ENCODE measurements at places on chromosomes 3 and 15.

DNA sequence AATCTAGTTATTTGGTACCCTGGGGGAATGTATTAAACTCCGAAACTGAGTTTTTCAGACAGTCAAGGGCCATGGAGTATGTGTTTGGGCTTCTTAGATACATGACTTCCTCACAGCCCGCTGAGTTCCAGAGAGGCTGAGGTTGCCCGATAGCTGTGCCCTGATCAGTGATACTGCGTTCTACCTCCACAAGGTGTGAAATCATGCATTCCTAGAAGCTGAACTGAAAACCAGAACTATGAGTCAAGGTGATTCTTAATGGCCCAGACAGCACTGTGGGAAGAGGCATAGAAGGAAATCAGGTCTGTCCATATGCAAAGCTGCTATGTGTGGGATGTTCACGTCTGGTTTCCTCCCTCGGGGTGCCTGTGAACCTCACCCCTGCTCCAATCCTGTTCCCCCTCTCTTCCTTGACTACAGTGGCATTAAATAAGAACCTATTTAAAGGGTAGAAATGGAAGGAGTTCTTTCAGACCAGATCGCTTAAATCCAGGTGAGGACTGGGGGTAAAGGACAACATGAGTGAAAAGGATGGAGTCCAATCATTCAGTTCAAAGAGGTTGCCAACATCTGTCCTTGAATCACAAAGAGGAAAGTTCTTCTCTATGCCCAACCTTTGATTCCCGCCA is 74.3 kb downstream of the MYO1E start:
- DNase-seq: no peak

DNA sequence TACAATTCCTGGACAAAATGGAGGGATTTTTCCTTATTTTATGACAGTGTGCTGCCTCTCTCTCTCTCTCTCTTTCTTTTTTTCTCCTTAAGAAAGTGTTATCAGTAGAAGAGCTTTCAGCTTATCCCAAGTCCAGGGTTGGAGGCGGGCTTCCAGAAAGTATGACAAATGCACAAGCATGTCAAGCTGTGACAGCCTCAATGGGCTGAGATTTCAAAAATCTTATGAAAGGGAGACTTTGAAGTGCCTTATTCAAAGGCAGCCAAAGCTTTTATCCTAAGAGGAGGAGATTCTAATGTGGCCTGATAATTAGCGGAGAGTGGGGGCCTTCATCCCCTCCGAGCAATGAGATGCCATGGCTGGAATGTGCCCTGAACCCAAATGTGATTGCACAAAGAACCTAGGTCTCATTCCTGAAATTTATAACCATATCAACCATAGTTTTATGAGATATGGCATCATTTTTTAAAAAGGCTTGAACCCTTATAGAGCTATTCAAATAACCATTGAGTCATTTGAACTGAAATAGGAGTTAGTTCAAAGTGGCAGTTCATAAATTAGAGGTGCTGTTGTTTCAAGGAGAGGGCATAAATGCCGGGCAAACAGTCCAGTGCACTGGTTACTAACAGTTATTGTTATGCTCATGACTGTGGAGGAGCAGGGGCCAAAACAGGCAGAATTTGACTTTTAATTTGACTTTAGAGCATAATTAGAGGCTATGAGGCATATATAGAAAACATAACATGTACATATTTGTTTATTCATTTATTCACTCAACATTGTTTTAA is 261.6 kb upstream of the THRB start:
- DNase-seq: no peak

DNA sequence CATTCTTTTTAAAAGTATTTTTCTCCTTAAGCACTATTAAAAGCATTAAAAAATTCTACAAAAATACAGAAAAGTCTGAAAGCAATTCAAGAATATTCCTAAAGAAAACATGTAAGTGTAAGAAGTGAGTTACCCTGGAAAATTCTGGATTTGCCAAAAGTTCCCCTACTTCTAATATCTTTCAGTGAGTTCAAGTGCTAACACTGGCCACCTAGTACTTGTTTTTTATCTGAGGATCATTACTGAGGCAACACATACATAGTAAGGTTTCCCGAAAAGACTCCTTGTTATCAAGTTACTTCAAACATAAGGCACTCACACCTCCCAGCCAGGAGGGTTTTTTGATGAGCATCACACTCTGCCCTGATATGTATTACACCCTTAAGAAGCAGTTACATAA is 158.4 kb downstream of the TIGIT start:
- no peak for DNase-seq

DNA sequence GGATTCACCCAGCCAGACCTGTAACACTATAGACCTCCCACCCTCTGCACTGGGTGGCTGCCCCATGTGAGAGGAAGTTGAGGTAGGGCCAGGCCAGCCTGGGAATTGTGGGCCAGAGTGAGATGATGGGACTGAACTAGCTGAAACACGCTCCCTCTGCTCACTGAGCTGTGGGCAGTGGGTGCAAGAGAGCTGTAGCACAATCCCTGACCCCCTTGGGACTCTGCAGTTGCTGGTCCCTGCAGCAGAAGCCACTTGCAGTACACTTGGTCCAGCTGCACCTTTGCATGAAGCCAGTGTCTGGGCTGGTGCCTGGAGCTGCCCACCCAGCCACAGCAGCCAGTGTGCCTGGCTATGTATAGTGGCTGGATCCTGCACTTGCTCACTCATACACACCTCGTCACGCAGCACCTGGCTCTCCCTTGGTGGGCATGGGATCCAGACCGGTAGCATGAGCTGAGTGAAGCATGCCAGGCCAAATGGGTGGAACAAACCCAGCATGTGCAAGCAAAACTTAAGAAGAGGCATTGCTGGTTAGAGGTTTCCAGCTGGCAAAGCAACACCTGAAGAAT is 805.7 kb upstream of the GBE1 start:
- no peak for DNase-seq

GRCh38 chr3:178663201-178663934 is 127.1 kb downstream of the KCNMB2 start:
- DNase-seq: no peak

- no peak for DNase-seq
These were observed 277.5 kb upstream of the CDIN1 start for GRCh38 chr15:36301947-36302346.

DNA sequence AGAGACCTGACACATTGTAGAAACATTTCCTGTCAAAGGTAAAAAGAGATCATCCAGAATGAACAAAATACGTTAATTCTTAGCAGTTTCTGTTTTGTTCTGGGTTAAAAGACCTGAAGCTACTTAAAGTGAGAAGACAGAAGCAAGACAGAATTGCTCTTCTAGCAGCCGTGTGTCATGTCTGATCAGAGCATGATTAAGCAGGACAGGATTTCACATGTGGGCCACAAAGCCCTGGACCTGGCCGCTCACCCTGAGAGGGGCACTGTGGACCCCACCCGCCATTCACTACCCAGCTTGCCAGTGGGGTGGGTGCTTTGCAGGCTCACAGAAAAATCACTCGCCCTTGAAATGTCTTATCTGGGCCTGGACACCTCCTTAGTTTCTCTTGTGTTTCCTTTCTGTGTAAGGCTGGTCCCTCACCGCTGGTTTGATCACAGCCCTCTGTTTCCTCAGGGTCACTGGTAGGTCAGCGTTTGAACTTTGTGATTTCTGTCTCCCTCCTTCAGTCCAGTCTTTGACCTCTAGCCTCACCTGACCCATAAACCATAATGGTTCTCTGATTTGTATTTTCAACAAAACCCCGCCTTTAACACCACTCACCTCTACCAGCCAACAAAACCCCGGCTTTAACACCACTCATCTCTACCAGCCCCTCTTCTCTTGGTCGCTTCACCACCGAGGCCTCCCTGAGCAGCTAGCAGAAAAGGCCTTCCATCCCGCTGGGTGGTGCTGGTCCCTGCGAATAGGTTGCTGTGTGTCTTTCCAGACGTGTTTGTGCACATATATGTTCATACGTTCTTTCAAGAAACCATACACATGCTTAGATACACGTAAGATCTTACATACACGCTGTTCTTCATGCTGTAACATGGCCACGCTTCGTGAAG is 185.0 kb downstream of the OR4M2 start:
- no peak for DNase-seq

DNA sequence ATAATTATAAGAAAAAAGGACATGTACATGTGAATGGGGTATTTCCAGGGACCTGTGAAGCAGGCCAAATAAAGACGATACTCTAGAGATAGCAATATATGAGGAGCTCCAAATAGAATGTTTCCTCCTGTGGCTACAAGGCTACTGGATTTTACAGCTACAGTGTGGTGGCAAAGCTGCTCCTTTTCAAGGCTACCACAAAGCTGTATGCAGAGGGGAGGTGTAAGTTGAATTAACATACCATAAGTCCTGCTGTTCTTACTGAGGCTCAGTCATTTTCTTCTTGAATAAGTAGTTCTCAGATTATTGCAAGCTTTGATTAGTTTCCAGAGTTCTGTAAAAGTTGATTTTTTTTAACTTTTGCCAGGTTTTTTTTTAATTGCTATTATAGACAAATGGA is 1184.6 kb upstream of the EPHA6 start:
- DNase-seq: no peak

DNA sequence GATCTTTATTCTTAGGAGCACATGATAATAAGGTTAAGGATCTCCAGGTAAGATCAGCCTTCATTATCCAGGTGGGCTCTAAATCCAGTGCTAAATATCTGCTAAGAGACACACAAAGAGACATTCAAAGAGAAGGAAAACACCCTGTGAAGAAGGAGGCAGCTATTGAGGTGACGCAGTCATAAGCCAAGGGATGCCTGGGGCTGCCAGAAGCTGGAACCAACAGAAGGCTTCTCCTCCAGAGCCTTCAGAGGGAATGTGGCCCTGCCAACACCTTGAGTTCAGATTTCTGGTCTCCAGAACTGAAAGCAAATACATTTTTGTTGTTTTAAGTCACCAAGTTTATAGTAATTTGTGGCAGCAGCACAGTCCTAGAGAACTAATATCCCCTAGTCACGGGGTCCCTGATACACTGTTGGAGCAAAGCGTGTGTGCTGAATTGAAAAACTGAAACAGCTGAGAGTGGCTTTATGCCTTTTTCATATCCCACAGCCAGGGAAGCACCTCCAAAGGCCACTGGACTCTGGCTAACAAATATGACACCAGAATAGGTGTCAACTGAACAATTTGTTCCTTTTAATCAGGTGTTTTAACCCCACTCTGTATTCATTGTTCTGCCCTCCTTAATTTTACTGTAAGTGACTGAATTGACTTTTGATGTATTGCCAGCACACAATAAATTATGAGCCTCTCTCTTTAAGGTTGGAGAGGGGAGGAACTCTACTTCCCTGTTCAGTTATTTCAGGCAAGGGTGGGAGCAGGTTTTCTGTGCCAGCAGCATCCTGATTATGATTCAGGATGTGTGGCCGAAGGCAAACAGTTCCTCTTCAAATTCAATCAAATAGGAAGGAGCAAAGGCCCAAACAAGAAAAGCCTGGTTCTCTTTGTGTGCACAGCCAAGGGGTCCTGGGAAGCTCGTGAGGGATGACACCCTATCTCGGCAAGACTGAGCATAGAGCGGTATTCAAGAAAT is 151.8 kb upstream of the HES1 start:
- no peak for DNase-seq

DNA sequence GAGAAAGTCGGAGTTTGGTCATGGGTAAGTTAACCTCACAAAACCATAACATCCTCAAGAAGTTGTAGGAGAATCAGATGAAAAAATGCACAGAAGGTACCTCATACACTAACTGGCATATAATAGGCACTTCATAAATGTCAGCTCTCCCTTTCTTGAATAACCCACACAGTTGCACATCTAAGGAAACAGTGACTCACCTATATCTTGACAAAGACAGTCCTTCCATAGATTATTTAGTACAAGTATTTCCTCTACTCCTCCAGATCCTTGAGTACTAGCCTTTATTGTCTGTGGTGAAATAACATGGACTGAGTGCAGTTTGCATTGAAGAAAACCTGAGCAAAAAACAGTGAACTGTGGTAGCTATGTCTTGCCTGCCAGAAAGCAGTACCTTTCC is 46.6 kb downstream of the MAGI1 start:
- no peak for DNase-seq

GRCh38 chr3:188316021-188316722 is 162.2 kb downstream of the LPP start:
- no peak for DNase-seq

DNA sequence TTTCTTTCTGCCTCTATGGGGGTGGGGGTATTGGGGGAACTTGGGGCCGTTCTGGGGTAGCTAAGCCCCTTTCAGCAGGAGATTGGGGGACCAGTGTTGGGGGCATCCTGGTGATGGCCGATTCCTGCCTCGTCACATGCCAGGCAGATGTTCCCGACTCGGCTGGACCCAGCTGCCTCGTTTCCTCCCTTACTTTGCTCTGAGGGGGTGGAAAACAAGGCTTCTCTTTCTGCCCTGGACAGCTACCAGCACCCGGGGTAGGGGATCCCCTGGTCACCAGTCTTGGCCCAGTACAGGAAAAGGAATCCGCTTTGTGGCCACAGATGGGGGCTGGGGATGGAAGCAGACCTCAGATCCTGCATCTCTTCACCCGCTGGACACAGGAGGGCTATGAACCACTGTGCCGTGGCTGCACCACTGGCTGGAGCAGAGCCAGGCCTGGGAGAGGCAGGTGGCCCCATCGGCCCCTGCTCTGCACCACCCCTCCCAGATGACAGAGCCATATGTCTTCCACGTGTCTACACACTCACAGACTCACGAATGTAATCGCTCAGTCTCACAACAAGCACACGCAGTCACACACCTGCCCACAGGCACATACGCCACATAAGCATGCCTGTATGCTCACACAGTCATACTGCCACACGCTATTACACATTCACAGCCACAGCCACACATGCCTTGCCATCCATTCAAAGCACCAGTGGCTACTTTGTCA is 12.4 kb downstream of the SNX33 start:
- no peak for DNase-seq

- no peak for DNase-seq
These were observed 3.6 kb downstream of the TRA2B start for GRCh38 chr3:185934174-185934557.

DNA sequence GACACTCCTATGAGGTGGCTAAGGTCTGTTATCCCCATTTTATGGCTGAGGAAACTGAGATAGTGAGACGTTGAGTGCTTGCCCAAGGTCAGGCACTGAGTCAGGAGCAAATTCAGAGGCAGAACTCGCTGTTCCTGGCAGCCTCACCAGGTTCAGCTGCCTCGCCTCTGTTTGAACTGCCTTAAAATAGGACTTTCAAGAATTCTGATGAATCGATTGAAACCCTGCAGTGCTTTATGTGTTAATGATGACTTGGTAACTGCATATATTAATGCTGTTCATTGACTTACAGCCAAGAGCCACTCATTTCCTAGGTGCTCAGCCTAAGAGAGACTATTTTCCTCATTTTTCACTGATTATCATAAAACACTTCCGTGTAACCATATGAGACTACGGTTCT is 79.5 kb upstream of the BHLHE40 start:
- no peak for DNase-seq

DNA sequence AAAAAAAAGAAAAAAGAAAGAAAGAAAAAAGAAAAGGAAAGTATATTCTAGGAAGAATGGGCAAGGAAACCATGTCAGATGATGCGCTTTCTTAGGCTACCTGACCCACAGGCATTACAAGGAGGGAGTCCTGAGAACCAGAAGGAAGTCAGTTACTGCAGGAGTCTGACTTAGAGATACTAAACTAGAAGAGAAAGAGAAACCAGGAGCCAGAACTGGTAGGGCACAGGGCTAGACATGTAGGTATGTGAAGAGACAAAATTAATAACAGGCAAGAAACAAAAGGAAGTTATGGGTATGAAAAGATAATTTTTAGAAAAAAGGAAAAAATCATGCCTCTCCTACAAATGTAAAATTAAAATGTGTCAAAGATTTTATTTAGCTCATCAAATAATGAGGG is 63.3 kb upstream of the LRRN1 start:
- DNase-seq: no peak

- DNase-seq: no peak
These were observed 228.7 kb downstream of the TBL1XR1 start for GRCh38 chr3:176968631-176969030.

Measured in stimulated activated CD4-positive, alpha-beta T cell treated with anti-CD3 and anti-CD28 coated beads, TNF-alpha, amount 100 ng/mL, for 1 hour (primary cell).